ENCODE measurements at places on chromosomes 11 and 22.

GRCh38 chr11:20056950-20057943, 103.0 kb downstream of the DBX1 start:
- no peak for DNase-seq

DNA sequence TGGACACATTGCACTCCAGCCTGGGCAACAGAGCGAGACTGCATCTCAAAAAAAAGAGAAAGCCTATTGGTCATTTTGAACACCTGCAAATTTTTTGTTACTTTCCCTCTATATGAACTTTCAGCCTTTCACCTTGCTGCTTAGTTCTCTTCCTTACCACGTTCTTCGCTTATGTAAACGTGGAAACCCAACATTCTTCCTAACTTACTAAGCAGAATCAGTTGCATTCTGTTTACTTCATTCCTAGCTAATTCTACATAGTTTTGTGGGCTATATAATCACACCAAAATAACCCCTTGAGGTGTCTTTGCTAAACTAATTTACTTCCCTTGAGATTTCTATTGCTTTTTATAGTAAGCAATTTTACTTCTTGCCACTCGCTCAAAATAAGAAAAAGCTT, 23.2 kb downstream of the MS4A4A start:
- DNase-seq = no peak

DNA sequence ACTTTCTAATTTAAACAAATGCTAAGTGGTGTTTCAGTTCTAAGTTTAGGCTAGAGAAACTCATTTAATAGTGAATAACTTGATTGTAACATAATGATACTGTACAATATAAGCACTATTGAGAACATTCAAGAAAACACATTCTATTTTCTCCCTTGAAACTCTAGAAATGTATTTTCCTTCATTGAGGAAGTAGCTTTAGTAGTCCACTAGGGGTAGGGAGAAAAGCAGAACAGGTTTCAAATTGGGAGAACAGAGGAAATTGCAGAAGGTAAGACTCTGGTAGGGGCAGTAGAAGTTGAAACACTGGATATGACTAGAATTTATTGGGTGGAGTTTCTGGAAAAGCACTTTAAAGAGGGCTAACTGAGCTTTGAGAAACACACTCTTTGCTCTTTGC, 31.6 kb upstream of the MPPED2 start:
- no peak for DNase-seq

DNA sequence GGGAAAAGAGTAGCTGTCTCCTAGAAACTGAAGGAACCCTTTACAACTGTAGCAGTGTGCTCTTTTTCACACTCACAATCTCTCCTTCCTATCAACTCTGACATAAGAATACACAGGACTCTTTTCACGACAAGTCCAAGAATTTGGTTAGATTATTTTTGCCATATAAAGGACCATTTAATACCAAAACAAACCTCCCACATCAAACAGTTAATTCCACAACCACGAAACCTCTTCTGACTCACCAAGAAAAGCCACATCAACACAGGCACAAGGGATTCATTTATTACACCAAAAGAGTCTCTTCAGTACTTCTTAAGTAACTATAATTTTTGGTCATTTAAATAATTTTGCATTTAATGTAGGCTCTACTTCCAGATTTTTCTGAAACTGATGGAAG, 222.6 kb upstream of the PITPNB start:
- DNase-seq = no peak

DNA sequence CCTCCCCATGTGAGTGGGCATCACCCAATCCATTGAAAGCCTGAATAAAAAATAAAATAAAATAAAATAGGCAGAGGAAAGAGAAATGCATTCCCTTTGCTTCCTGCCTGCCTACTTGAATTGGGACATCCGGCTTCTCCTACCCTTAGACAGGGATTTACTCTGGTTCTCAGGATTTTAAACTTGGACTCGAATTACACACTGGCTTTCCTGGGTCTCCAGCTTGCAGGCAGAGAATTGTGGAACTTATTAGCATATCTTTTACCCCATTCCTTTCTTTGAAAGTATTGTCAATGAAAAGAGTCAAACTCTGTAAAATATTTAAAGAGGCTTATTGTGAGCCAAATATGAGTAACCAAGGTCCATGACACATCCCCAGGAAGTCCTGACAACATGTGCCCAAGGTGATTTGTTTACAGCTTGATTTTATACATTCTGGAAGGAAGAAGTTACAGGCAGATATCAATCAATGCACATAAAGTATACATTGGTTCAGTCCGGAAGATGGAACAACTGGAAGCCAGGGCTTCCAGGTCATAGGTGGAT, 78.4 kb upstream of the CCDC90B start:
- DNase-seq = no peak

DNA sequence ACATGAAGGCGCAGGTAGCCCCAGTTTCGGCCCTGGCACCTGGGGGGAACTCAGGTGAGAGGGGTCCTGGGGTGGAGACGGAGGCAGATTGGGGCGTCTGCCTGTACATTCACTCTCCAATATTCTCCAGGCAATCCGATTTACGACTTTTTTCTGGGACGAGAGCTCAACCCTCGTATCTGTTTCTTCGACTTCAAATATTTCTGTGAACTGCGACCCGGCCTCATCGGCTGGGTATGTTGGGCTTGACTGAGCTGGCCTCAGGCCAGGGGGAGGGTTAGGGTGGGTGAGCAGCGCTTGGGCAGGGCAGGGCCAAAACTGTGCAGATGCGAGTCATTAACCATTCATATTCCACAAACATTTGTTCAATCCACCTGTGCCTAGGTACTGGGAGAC, 1.7 kb downstream of the TM7SF2 start:
- DNase-seq = no peak

DNA sequence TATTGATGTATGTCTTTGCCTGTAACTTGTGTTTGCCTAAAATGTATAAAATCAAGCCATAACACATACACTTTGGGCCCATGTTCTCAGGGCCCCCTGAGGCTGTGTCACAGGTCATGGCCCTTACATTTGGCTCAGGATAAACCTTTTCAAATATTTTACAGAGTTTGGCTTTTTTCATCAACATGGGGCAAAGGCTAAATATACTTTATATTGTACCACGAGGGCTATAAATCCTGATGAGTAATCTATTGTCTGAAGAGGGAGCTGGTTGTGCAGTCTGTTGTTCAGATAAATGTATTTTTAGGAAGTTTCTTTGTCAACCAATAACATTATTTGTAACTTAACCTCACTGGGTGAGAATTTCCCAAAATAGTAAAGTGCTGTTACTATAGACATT, 404.6 kb upstream of the DDI1 start:
- no peak for DNase-seq

DNA sequence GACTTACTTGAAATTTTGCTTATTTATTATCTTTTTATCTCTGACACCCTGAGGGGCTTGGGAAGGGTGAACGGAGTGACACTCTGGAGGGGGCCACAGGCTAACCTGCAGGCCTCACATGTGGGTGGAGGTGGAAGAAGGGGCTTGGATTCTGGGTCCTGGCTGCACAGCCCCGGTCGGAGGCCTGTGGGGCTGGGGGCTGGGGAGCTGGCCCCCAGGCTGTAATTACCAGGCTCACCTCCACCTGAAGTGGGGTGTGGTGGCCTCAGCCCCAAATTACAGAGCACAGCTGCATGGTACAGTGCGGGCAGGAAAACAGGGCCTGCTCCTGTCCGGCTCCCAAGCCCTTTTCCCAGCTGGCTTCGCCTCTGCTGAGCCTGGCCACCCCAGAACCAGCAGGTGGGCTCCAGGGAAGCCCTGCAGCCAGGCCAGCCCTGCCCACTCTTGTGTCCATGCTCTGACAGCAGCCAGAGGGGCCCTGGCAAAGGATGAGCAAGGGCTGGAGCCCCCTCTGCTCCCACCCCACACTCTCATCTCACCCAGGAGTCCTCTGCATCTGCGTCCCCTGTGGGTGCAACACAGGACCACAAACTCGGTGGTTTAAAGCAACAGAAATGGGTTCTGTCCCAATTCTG, 48.0 kb downstream of the IGF2 start:
- DNase-seq = no peak

- no peak for DNase-seq
Measured at GRCh38 chr22:47564158-47564450, 801.7 kb downstream of the TBC1D22A start.

Data from stimulated activated CD8-positive, alpha-beta memory T cell treated with anti-CD3 and anti-CD28 coated beads, Interleukin-2, amount 100 ng/mL, for 1 hour (primary cell).